ENCODE measurements at places on chromosomes 11 and 22. TPM values are rescaled to one million over a fixed set of nuclear protein-coding genes. Genes with fewer than 3 reads are reported as not detected.

Gene SLC15A3
- total RNA-seq: 23.3 TPM

Gene PHOX2A
- not detected for total RNA-seq

Gene POU2AF2
- not detected for total RNA-seq

DNA sequence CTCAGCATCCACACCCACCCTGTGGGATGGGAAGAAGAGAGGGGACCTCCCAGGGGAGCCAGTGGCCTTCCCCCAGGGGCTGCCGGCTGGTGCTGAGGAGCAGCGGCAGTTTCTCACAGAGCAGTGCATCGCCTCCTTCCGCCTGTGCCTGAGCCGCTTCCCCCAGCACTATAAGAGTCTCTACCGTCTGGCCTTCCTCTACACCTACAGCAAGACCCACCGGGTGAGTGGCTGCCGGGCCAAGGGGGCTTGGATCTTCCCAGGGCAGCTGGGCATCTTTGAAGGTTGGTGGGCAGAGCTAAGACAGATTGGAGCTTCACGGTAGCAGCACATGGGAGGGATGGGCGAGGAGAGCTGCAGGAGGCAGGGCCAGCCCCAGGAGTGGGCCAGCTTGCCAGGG is 61.8 kb upstream of the SUSD2 start:
- no peak for DNase-seq

Gene OR4A47
- total RNA-seq: not detected

Data from M059J (cell line).